ENCODE measurements at places on chromosomes 12 and 14.

- DNase-seq, result no peak
Observed at GRCh38 chr12:49612210-49612609, 6.8 kb upstream of the FAM186B start.

DNA sequence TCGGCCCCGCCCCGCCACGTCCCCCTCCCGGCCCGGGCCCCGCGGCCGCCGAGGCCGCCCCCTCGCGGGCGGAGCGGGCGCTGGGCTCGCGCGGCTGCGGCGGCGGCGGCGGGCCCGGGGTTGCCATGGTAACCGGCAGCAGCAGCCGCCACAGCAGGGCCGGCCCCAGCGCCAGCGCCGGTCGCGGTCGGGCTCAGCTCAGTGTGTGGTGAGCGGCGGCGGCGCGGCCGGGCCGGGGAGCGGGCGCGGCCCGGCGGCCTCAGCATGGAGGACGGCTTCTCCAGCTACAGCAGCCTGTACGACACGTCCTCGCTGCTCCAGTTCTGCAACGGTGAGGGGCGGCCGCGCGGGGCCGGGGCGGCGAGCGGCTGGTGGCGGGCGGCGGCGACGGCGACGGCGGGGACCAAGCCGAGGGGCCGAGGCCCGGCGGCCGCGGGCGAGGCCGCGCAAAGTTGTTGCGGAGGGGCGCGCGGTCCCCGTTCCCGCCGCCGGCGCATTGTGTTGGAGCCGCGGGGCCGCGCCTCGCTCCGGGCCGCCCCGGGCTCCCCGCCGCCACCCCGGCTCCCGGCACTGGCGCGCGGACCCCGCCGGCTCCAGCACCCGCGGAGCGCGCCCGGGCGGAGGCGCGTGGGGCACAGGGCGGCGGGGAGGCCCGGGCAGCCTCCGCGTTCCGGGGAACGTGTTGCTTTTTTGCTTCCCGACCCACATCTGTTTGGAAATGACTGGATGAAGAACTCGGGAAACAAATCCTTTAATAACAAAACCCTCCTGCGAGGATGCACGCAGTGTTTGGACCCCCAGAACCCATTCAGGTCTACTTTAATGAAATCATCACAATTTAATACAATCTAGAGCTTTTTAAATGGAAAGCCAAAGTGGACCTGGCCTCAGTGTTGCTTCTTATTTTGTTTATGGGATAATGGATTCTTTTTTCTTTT is at the start of gene EML1:
EML1 (plus strand) TSS at position 201 of the 938 bp plus-strand sequence; CDS start at position 265, 64 bp downstream.
- DNase-seq, result peak; percentile 65

DNA sequence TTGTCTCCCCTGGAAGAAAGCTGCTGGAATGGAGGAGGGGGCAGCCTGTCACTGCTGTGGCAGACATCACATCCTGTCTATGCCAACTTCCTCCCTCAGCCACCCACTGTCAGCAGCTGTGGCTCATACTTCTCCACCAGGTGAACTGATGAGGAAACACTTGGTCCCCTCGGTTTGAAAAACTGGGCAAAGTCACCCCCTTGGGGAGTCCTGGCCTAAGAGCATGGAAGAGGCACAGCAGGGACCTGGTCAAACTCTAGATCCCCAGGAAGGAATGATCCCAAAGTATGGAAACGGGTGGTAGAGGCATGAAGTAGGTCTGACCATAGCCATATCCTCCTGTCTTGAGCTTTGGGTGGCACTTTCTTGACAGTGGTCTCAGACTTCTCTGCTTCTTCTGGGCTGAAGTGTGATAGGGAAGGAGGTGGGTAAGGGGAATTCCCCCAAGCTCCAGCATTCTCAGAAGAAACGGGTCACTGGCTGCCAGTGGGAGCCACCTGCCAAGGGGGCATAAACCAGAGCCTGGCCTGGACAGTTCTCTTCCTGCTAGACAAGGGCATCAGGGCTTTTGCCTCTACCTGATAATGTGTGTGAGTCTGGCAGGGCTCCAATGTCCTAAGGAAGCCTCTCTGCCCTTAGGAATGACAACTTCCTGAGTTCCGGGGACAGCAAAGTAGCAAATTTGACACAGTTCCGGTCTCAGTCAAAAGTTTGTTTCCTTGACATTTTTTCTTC is 36.0 kb downstream of the FMNL3 start:
- DNase-seq, result no peak

DNA sequence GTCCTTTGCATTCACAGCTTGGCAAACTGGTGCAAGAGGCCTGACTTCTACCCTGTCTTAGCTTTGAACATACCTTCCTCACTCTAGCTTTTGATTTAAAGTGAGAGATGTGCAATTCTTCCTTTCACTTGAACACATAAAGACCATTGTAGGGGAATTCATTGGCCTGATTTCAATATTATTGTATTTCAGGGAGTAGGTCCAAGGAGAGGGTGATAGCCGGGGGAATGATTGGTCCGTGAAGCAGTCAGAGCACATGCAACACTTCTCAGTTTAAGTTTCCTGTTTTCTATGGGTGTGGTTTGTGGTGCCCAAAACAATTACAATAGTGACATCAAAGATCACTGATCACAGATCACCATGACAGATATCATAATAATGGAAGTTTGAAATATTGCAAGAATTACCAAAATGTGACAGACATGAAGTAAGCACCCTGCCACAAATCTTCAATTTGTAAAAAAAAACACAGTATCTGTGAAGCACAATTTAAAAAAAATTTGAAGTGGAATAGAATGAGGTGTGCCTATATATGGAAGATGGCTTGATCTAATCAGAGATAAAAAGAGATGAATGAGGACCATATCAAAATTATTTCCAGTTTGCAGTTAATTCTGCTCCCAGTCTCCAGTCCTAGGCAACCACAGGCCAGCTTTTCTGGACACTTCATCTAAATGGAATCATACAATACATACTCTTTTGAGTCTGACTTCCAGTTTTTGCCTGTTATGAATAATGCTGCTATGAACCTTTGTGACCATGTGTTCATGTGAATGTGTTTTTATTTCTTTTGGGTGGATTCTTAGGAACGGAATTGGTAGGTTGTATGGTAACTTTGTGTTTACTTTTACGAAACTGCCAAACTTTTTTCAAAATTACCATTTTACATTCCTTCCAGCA is 23.2 kb downstream of the BORCS5 start:
- DNase-seq, result no peak

DNA sequence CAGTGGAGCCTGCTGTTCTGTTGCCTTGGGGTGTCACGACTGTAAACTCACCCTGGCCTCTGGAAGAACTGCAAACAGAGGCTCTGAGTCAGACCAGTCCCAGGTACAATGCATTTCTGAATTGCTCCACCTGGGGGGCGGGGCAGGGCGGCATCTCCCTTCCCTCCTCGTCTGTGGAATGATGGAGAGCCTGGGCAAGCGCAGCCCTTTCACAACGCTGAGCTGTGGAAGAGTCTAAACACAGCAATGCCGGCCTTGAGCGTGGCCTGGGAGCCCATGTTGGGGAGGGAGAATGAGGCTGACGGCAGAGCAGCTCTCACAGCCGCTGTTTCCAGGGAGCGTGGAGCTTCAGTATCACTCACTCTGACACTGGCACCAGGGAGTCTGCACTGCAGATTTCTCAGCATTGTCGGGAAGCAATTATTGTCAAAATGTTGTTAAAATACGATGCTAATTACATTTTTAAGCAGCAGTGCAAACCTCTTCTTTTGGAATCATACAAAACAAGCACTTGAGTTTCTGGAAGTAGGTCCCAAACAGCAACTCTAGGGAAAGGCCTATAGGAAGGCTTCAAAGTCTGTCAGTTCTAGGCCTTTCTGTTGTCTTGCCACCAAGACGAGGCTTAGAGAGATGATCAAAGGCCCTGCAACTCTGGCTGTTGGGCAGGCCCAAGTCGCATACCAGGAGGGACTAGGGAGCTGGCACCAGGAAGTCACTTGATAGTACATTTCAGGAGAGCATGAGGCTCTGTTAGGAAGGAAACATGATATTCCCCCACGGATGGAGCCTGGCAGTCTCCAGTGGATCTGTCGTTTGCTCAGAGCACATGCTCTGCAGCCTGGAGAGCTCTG is 244.0 kb upstream of the FKBP4 start:
- DNase-seq, result no peak

DNA sequence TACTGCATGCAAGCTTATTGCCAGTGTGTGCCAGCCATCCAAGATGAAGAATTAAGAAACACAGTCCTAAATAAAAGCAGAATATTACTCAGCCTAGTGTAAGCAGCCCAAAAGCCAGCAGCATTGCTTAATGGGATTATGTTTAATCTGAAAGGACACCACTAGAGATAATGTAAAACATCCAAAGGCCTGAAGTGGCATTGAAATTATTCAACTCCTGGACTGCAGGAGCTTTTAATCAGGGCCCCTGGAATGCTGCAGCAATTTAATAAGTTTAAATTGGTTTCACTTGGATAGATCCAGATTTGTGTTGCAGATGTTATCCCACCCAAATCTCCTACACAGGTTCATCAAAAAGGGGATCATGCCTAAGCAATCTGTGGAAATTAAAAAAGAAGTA is 193.0 kb downstream of the C12orf50 start:
- DNase-seq, result no peak

- peak; percentile 49 for DNase-seq
Observed at GRCh38 chr12:56635806-56636674, 5.9 kb upstream of the BAZ2A start.

DNA sequence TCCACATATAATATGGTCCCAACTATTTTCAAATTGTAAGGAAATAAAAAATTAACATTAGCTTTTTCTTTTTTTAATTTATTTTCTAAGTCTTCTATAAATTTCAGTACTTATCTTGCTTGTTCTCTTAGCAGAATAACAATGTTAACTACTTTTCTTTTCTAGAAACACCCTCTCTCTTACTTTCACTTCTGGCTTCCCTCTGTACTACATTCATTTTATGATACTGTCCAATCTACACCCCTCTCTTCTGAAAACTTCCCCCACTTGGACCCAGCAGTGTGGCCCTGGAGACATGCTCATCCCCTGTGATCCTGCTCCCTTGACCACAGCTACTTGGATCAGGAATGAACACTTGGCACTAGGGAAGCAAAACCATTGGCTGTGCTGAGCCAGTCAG is 15.7 kb downstream of the SGPP1 start:
- no peak for DNase-seq

DNA sequence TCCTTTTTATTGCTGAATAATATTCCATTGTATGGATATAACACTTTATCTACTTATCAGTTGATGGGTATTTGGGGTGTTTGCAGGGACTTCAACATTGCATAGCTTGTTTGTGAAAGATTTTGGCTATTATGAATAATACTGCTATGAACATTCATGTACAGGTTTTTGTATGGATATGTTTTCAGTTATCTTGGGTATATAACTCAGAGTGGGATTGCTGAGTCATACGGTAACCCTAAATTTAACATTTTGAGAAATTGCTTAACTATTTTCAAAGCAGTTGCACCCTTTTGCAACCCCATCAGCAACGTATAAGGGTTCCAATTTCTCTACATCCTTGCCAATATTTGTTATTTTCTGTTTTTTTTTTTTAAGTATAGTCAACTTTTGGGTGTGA is 27.3 kb upstream of the HELB start:
- no peak for DNase-seq

DNA sequence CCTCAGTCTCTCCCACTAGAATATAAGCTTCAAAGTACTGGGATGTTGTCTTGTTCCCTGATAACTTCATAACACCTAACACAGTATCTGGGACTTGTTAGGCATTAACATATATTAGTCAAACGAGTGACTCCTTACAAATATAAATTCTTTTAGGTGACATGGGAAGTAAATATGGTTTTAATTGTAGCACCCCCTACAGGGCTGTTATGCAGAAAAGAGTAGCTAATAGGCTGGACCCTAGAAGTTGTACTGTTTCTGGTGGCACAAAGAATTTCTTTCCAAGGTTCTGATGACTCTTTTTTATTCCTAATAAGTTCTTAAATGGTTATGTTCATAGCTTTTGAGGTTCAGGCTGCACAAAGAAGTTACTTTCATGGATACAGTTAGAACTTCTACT is 29.8 kb downstream of the GPATCH2L start:
- DNase-seq, result no peak

DNA sequence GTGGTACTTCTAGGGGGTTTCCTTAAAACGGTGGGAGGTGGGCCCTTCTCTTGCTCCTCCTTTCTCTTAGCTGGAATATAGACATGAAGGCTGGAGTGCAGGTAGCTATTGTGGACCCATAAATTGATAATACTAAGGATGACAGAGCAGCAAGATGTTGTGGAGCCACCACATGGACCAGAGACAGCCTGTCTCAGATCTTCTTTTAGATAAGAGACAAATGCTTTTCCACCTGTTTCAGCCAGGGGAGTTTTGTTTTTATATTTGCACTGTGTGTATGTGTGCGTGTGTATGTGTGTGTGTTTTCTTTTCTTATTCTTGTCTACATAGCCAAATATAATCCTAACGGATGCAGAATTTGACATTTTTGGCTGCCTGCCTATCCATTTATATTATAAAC is 62.9 kb upstream of the HIF1A start:
- DNase-seq, result no peak

GRCh38 chr12:106801167-106801708 is 26.8 kb downstream of the RIC8B start:
- DNase-seq, result no peak

DNA sequence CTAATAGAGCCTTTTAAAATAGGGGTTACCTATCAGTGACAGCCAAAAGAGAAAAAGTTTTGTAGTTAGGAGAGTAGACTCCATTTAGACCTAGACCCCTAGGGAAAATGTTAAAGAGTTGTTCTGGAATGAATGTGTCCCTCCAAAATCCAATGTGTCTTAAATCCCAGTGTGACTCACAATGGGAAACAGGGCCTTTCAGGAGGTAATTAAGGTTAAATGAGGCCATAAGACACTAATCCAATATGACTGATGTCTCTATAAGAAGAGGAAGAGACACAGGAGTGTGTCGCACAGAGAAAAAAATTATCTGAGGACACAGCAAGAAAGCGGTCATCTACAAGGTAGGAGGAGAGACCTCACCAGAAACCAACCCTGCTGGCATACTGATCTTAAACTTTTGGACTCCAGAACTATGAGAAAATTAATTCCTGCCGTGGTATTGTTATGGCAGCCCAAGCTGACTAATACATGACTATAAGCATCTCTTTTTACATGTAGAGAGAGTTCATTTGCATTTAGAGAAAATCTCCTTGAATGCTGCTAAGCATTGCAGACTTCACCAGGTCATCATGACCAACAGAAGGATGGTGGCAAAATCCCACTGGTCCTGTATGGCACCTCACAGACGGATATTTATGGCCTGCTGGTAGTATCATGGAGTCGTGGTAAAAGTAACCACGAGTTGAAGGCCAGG is 259.6 kb upstream of the TMTC1 start:
- DNase-seq, result no peak

DNA sequence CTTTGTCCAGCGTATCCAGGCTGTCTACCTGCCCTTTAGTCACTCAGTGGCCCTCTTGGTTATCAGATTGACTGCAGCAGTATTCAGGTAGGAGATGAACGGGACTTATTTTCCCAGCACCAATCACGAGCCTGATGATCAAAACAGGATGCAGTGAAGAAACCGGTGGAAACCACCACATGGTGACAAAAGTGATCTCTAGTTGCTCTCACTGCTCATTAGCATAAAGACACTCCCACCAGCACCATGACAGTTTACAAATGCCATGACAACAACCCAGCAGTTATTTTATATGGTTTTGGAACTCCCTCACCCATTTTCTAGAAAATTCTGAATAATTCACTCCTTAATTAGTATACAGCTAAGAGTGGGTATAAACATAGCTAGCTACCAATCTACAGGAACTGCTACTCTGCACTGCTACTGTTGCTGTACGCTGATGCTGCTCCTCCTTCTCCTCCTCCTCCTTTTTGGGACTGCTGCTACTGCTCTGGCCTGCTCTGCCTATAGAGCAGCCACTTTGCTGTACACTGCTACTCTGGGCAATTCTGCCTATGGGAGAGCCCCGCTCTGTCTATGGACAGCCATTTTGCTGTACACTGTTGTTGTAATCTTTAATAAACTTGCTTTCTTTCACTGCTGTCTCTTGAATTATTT is 142.5 kb upstream of the SSTR1 start:
- no peak for DNase-seq
